ENCODE measurements at places on chromosomes 4 and X.

DNA sequence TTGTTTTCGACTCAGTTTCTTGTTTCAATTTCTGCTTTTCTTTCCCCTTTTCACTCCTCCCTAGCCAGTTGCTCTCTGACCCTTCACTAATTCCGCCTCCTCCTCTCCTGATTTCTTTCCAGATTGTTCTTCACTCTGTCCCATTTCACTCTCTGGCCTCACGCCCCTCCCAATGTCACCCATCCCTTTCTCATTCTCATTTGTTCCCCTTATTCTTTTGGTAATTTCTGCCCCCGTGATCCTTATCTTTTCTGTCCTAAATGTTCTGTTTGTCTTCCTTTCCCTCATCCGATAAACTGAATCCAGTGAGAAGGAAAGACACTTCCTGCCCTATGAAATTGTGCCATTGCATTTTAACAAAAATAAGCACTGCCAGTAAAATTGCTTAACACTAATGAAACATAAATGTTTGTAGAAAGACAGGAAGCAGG, 94.5 kb upstream of the RASGEF1B start:
- no peak for DNase-seq

DNA sequence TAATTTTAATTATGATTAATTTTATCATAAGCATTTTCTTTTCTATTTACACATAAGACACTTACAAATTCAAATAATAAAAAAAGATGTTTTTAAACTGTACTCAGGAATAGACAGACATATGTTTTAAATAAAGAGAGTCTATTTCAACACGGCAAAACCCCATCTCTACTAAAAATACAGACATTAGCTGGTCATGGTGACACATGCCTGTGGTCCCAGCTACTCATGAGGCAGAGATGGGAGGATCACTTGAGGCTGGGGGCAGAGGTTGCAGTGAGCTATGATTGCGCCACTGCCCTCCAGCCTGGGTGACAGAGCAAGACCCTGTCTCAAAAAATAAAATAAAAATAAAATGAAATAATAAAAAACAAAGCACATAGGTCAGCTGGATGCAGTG, 14.8 kb downstream of the FAM9B start:
- DNase-seq = no peak

DNA sequence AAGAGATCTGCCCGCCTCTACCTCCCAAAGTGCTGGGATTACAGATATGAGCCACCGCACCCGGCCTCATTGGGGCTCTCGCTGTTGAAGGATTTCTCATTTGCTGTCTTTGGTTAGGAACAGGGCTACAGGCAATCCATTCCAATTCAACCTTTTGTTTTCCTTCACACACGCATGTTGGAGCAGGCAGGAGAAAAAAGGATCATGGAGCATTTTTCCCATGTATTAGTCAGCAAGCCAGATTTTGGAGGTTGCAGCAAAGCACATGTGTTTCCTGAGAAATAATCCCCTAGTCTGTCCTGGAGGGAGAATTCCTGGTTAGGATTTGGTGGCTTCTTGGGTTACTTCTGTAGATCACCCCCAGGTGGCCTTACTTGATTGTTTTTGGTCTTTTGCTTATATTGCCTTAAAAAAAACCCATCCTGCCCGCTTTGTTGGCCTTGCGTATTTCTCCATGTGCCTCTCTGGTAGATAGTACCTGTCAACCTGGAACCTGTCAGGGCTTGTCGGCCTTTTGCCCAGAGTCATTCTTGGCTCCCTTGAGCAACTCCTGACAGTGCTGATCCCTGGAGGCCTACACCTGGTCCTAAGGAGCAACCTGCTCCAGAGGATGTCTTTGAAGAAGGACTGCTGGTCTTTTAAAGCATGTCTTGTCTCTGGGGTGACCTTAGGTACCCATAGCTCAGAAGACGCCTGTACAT, 82.4 kb upstream of the CLCN4 start:
- no peak for DNase-seq

DNA sequence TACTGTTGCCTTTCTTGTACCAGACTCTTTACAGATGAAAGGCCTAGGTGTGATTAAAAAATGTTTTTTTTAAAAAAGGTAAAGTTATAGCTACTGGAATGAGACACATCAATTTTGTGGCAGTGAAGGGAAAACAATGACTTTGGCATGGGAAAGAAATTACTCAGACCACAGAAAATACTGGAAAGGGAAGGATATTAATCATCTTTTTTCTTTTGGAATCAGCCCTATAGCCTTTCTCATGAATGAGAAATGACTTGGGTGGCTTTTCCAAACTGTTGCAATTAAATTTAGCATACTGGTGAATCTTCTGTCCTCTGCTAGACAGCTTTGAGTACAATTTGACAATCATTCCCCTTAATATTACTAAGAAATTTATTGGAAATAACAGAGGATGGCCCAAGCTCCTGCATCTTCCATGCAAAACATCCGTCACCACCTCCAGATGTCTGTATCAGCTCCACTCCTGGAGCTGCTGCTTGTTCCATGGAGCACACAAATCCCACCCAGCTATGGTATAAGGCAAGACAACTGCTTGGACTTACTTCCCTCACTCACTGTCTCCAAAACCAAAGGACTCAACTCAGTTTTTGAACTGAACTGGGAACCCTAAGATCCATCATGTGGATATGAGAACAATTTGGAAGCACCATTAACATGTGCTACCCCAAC, 97.6 kb upstream of the ARSJ start:
- no peak for DNase-seq

GRCh38 chr4:78310740-78311115, 240.8 kb upstream of the ANXA3 start:
- no peak for DNase-seq

- no peak for DNase-seq
Measured at GRCh38 chr4:156981262-156981769, 9.7 kb upstream of the PDGFC start.

- DNase-seq = no peak
Measured at GRCh38 chr4:145842224-145842887, 96.3 kb downstream of the ZNF827 start.

DNA sequence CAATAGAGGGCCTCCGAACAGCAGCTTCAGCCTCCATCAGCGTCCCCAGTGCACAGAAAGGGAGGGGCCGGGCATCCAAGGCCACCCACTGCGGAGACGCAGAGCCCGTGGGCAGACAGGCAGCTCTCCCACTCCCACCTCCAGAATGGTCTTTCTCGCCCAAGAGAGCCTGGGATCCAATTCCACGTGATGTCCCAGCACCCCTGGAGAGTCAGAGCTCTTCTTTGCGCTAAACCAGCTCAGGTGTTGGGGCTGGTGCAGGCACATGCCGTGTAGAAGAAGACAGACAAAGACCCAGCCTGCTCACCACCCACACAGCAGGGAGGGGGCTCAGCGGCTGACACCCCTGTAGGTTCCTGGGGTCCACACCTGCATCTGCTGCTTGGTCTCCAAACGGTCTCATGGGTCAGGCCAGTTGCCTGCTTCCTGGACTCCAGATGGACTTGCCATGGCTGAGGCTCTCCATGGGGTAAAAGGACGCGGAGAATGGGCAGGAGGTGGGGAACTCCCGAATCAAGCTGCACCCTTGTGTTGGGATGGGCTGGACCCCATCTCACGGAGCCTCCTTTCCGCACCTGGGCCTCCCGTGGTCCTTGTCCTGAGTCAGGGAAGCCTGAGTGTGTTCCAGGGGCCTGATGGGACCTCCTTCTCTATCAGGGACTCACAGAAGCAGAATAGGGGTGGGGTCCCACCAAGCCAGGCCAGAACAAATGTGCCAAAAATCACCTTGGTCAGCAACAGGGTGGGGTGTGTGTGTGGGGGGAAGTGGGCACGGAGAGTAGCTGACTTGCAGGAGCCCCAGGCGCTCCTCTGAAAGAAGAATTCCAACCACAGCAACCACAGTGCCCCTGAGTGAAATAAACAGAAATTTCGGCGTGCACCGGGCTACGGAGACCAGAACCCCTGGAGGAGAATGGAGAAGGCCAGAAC, 11.6 kb upstream of the ASMTL start:
- DNase-seq = no peak

GRCh38 chr4:165707128-165707527, 165.9 kb upstream of the TLL1 start:
- no peak for DNase-seq

GRCh38 chr4:140136509-140136908, 17.5 kb downstream of the MAML3 start:
- no peak for DNase-seq

DNA sequence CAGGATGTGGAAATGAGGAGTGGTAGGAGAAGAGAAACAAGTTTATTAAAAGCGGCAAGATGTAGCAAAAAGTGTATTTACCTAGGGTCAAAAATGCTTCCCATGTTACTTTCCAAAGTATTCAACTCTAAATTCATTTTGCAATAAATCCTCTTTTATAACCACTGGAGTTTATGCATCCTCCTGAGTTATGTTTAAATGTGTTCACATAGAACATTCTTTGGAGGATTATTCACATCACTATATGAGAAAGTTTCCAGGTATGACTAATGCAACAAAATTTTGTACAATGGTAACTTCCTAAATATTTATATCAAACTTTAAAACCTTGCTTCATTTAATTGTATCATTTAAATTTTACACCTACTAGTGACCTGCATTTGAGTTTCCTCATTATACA, 870.6 kb upstream of the SLIT2 start:
- no peak for DNase-seq

DNA sequence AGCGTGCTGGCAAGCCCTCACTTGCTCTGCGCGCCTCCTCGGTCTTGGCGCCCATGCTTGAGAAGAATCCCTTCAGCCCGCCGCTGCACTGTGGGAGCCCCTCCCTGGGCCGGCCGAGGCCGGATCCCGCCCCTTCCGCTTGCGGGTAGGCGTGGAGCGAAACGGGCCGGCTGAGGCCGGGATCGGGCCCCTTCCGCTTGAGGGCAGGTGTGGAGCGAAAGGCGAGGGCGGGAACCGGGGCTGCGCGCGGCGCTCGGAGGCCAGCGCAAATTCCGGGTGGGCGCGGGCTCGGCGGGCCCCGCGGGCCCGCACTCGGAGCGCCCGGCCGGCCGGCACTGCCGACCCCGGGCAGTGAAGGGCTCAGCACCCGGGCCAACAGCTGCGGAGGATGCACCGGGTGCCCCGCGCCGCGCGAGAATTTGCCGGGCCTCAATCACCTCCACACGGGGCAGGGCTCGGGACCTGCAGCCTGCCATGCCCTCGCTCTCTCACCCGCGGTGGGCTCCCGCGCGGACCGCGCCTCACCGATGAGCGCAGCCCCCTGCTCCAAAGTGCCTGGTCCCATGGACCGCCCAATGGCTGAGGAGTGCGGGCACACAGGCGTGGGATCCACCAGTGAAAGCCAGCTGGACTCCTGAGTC, 58.1 kb upstream of the GBA3 start:
- no peak for DNase-seq

DNA sequence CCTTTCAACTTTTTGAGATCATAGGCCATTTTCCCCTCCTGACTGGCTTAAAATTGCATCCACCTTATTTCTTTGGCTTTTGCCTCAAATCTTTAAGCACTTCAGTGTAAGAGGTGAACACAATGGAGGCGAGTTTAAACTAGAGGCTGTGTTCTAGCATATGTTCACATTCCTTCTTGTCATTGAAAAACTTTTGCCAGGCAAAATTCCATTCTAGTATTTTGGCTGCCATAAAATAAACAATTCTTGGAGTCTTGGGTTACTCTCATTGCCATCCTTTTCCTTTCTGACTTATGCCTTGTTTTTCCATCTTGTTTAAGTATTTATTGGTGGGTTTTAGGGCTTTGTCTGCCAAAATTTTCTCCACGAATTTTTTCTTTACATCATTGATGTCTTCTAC, 137.3 kb upstream of the ANXA10 start:
- DNase-seq = no peak

- no peak for DNase-seq
Measured at GRCh38 chr4:81740487-81740886, 268.8 kb upstream of the RASGEF1B start.

DNA sequence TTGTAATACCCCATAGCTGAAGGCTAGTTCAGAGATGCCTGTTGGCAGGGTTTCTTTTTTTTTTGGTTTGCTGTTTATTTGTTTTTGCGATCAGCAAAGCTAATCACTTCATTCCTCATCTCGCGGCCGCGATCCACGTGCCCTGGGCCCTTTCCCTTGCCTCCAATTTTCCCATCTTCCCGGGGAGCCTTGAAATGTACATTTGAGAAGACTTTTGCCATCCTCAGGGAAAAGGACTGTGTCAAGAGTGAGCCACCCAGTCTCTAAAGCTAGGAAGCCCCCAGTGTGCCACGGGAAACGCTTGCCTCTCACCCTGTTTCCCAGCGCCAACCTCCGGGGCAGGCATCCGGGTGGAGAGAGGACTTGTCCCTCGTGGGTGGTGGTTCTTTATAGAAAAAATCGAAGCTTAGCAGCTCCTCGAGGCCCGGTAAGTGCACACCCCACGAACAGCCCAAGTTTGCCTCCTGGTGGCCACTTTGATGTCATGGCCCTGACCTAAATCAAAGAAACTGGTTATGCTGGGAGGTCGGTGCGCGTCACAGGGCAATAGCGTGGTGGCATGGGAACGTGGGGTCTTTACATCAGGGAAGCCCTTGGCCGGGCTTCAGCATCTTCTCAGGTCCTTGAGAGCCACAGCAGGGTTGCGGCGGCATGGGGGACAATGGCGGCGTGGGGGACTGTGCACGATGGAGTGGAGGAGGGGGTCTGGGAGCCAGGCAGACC, 42.0 kb downstream of the MAP7D3 start:
- peak; percentile 37 for DNase-seq

- DNase-seq = no peak
Measured at GRCh38 chr4:52102587-52102986, 51.5 kb downstream of the SPATA18 start.

GRCh38 chr4:183533698-183534097, 28.8 kb downstream of the ING2 start:
- no peak for DNase-seq

- DNase-seq = no peak
Measured at GRCh38 chrX:51694254-51694653, 11.6 kb upstream of the CENPVL2 start.

DNA sequence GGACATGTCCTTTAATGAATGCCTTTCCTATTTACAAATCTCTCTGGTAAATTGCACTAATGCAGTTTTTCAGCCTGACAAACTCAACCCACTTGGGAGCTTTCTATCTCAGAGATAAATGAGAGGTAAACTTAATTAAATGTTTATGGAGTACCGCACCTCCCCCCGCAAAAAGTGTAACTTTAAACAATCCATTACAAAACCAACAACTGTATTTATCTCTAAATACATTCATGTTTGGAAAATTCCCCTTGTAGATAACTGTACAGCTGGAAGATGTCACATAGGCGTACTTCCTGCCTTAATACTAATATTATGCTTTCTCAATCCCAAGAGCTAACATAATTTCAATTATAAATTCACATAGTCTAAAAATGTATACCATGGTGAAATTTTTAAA, 215.5 kb downstream of the LDB2 start:
- no peak for DNase-seq

DNA sequence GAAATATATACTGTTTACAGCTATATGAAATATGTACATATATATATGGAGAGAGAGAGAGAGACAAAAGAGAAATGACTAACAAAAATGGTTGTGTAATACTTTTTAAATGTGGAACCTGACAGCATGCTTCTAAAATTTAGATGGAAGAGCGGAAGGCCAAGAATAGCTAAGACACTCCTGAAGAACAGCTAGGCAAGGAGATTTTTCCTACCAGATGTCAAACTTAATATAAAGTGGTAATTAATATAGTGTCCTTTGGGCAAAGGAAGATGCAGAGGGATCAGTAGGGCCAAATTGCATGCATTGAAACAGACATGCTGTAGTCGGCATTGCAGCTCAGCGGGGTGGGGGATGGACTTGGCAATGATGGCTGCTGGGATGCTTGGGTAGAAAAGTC, 45.2 kb downstream of the ADD1 start:
- no peak for DNase-seq
